Lung microvascular endothelial cell (primary cell): ENCODE measurements at places on chromosomes 7 and 10. TPM values are rescaled to one million over a fixed set of nuclear protein-coding genes. Genes with fewer than 3 reads are reported as not detected.

- peak; percentile 48 for DNase-seq
Observed at GRCh38 chr7:44307301-44307900, 18.0 kb downstream of the CAMK2B start.

- no peak for DNase-seq
Observed at GRCh38 chr7:77982926-77983550, 184.5 kb downstream of the PHTF2 start.

DNA sequence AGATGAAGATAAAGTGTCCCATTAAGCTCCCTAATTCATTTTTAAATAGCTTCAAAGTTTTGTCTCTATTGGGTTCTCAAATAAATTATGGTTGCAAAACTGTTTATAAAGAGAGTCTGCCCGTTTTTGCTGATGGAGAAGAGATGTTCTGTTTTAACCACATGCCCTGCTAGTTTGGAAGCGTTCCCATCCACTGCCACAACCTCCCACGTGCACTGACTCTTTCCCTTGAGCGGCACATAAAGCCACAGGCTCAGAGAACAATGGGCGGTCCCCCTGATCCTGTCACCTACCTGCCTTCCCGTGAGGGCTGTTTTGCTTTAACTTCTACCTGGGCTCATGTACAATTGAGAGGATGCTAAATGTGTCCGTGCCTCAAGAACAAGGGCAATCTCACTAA is 65.5 kb downstream of the CPVL start:
- DNase-seq = peak; percentile 31

DNA sequence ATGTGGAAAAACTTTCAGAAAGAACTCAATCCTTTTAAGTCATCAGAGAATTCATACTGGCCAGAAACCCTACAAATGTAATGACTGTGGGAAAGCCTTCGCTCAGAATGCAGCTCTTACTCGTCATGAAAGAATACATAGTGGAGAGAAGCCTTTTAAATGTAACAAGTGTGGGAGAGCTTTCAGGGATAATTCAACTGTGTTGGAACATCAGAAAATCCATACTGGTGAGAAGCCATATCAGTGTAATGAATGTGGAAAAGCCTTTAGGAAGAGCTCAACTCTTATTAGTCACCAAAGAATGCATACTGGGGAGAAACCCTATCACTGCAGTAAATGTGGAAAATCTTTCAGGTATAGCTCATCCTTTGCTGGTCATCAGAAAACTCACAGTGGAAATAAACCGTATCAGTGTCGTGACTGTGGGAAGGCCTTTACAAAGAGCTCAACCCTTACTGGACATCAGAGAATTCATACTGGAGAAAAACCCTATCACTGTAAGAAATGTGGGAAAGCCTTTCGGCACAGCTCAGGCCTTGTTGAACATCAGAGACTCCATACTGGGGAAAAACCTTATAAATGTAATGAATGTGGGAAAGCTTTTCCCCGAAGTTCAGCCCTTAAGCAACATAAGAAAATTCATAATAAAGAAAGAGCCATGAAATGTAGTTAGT is 10.6 kb downstream of the ZNF485 start:
- DNase-seq = no peak

Gene CCDC136
- total RNA-seq = 0.99 and 1.1 TPM in 2 replicates

- peak; percentile 41 for DNase-seq
Observed at GRCh38 chr10:110337906-110338305, 33.2 kb upstream of the SMNDC1 start.

DNA sequence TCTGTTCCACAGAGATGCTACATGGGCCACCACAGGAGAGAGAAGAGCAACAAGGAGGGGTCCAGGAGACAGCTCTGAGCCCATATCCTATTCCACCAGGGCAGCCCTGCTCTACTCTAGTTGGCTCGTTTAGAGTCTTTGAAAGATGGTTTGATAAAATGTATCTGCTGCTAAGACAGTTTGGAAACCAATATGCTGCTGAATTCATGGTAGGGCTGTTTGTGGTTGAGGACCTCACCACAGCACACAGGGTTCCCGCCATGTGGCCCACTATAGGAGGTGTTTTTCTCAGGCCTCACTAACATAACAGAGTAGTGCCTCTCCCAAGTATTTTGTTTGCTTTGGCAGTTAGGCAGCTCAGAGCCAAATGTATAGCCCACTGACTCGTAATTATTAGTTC is 35.8 kb upstream of the ZC3HAV1L start:
- no peak for DNase-seq

DNA sequence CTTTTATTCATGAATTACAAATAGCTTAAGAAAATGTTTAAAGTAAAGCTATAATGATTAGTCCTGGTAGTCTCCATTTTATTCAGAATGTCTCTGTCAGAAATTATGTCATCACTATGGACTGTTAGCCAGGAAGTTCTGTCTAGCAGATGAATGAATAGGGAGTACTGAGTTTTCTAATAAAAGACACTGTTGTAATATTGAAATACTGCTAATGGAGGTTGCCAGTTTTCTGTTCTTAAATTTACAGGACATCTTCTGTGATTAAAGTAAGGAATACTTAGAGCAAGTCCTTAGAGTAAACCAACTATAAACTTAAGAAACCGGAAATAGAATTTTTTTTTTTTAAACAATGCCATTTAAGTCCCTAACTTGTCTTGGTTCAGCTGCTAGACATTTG is 309.8 kb downstream of the ADK start:
- peak; percentile 47 for DNase-seq
